HEK293T (cell line): ENCODE measurements at places on chromosomes 6 and 20.

DNA sequence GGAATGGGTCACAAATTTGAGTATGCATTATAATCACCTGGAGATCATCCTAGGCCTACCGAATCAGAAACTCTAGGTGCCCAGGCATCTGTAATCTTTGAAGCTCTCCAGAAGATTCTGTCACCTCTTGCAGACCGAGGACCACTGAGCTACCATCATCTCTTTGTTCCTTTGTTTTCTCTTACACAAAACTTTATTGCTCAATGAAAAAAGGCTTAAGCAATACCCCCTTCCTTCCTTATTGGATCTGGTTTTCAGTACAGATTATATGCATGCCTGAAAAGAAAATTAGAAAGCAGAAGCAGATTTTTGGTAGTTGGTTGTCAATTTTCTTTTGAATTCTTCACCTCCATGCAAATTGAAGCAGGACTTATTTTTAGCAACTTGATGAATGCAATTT, 31.3 kb downstream of the STX11 start:
- DNase-seq = no peak

DNA sequence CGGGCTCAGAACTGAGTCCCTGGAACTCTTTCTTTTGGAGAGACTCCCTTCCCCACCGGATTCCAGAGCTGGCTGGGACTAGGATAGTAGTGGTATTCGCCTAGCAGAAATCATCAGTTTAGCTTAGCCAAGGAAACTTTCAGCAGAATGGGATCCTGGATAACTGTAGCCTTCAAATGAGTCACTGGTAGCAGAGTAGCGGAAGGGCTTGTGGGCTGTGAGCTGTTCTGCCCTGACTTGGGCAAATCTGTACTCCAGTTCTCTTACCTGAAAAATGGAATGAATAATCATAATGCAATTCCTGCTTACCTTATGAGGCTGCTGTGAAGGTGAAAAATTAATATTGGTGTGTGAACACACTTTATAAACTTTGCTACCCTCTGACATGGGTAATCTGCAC, 244.3 kb upstream of the CHD6 start:
- no peak for DNase-seq

- DNase-seq = no peak
Measured at GRCh38 chr6:11428371-11428770, 109.2 kb upstream of the TMEM170B start.

DNA sequence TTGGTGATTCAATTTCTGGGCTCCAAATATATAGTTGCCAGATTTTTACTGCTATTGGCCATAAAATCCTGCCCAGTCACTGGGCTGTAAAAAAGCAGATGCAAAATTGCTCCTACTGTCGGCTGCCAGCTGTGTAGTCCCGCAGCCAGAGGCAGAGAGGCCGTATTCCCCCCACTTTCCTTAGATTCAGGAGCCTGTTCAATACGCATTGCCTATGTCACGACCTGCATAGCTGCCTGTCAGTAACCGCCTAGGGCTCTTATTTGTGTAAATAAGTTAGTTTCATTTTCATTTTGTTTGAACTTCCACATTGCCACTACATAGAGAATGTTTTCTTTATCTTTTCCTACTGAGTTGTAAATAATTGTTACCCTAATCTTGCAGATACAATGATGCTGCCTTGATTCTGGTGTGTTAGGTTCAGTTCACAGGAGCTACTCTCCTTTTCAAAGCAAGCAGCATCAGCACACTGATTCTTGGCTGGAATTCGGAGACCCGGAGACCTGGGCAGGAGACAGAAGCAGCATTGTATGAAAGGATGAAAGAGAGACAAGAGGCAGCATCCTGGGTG, 46.0 kb upstream of the UST start:
- no peak for DNase-seq

DNA sequence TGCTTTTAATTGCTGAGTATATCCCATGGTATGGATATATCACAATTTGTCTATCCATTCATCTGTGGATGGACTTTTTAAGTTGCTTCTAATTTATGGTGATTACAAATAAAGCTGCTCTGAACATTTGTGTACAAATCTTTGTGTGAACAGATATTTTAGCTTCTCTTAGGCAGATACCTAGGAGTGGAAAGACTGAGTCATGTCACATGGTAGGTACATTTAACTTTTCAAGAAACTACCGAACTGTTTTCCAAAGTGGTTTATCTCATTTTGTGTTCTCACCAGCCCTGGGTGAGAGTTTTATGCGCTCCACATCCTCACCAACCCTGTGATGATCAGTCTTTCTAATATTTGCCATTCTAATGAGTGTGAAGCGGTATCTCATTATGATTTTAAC, 31.0 kb upstream of the ZNFX1 start:
- no peak for DNase-seq
